ENCODE measurements at places on chromosomes 7 and 10.

- DNase-seq: no peak
Measured at GRCh38 chr10:129035052-129035827, 431.8 kb upstream of the MGMT start.

DNA sequence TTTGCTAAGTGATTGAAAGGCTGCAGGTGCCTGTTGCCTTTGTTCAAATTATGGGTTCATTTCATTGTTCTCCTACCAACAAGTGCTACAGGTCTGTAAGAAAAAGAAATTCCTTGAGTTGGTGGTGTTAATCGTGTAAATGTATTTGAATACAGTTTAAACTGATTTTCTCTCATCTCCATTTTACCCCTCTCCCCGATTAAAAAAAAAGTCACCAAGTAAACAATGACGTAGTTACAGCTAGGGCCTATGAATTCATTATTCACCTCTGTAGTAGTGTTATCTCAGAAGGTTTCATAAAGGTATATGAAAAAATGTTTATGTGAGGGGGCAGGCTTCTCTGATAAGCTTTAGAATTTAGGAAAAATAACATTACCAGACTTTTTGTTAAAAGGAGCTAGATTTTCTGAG is 1.1 kb downstream of the REEP3 start:
- DNase-seq: no peak

- DNase-seq: no peak
Measured at GRCh38 chr7:117362294-117362888, 39.5 kb upstream of the WNT2 start.

GRCh38 chr7:87432536-87432935 is 42.9 kb downstream of the ABCB4 start:
- no peak for DNase-seq

- no peak for DNase-seq
Measured at GRCh38 chr10:14486777-14487487, 156.2 kb upstream of the FRMD4A start.

DNA sequence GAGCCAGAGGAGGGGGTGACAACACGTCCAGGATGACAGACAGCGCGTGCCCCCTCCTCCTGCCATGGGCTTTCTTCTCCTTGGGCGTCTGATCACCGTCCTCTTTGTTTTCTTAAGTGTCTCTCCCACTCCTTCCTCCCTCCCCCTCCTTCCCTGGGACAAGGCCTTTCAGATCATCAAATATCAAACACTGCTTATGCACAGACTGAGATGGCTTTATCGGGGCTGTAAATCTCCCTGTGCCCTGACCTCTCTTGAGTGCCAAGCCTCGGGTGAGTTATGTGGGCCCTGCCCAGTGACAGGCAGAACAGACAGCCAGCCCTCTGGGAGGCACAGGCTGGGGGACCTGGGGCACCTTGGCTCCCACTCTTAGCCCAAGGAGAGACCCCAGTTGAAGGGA is 116.4 kb downstream of the C10orf105 start:
- no peak for DNase-seq

GRCh38 chr10:28842321-28842720 is 165.0 kb downstream of the BAMBI start:
- no peak for DNase-seq

GRCh38 chr7:154353355-154353767 is 301.2 kb downstream of the DPP6 start:
- DNase-seq: no peak

Data from hypothalamus (tissue), 51 donors.